Activated naive CD4-positive, alpha-beta T cell treated with Interleukin-2 at 50 U/mL for 16 hours (primary cell): ENCODE measurements at places on chromosomes 13 and 19.

DNA sequence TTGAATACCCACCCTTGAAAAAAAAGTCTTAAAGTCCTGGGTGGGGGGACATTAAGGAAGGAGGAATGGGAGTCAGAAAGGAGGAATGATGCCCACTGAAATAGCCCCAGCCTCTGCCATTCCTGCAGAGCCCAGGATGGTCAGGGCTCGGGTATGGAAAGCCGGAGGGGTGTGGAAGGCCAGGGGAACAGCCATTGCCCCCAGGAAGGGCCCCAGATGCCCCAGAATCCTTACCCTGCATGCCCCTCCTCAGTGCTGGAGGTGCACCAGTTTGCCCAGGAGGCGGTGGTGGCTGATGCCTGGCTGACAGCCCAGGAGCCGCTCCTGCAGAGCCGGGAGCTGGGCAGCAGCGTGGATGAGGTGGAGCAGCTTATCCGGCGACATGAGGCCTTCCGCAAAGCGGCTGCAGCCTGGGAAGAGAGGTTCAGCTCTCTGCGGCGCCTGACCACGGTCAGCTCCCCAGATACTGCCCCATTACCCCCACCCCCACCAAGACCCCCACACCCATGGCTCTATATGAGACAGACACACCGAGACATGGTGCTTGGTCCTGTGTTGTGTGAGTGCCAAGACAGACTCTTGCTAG lies 10.7 kb upstream of the SHKBP1 start:
- no peak for DNase-seq

- DNase-seq: no peak
Observed at GRCh38 chr19:7292950-7293761, 1.1 kb downstream of the INSR start.

- no peak for DNase-seq
Observed at GRCh38 chr13:52651897-52652195, 790 bp upstream of the SUGT1 start.

DNA sequence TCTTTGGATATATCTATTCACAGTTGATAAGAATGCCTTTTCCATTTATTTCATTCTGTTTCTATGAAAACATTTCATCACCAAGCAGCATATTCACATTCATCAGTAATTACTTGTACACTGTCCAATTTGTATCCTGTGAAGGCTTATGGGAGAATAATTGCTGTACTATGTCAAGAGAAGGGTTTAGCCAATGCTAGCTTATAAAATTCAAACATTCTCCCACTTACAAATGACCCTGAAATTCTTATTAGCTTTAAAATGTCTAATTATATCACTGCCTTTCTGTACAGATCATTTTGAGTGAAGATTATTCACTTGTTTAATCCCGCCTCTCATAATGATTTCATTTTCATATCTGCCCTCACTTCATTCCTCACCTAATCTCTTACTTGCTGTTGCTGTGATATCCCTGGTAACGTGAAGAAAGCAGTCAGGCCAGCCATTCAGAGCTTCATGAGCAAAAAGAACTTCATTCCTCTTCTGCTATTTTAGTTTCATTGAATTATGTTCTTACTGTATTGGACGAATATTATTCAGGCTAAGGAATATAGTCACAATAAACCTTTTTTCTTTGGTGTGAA lies 778.7 kb downstream of the OLFM4 start:
- no peak for DNase-seq

DNA sequence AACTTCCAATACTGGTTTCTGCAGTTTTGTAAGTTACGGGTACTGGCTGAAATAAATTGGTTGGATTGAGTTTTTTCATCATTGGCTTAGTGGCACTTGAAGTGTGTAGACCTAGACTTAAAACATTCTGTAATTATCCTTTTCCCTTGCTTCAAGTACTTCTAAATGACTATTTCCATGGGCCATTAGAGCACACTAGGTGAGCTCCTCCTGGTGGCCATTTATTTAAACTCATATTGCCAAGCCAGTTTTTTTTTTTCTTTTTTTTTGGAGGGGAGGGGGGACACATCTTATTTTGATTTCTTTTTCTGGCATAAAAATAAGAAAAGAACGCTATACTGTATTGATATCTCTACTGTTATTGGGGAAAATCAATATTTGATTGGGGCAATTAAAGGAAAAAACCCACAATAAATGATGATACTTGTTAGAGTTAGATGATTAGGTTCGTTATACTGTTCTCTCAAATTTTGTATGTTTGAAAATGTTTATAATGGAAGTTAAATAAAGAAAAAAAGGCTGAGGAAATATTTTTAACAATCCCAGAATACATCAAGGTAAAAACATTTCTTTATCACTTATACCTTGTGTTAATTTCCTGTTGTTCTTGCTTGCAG lies 82.9 kb downstream of the PDS5B start:
- no peak for DNase-seq

- DNase-seq: no peak
Observed at GRCh38 chr13:24662195-24663088, 17.8 kb upstream of the ATP12A start.

GRCh38 chr13:112012705-112013085 lies 54.3 kb upstream of the SOX1 start:
- DNase-seq: no peak

- DNase-seq: no peak
Observed at GRCh38 chr13:28268800-28269223, 130.5 kb downstream of the PAN3 start.

DNA sequence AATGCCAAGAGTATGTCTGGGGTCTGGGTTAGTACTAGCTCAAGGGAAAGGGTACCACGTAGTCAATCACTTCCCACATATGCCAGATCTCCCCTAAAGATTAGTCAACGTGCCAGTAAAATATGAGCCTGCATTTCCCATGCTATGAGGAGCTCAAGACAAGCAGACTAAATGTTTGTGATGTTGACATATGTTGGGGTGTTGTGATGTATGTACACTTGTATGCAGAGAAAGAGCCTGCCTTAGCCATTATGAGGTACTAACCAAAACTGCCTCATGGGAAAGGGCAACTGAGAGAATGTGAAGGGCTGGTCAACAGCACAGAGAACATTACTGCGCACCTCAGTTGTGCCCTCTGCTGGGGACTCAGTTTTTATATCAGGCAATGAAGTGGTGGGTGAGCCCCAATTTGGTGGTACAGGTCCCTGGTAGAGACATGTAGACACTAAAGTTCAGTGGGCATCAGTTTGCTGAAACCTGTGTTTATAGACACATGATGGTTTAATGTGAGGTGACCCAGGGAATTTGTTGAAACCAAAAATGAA lies 287.0 kb downstream of the DCT start:
- DNase-seq: no peak

DNA sequence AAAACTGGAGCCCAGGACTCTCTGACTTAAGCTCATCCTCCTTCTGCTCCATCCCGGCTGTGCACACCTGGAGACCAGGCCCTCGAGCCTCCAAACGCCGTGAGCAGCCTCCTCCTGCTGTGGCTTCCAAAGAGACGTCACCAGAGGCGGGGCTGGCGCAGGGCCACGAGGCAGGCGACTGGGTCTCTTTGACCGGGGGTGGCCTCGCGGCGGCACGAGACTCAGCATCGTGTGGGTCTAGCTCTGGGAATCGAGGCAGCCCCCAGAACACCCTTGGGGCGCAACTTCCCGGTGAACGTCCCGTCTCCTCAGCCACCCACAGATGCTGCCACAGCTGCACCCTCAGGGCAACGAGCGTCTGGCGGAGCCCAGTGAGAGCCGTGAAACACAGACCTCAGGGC lies 22.8 kb downstream of the RASA3 start:
- DNase-seq: peak; percentile 56

DNA sequence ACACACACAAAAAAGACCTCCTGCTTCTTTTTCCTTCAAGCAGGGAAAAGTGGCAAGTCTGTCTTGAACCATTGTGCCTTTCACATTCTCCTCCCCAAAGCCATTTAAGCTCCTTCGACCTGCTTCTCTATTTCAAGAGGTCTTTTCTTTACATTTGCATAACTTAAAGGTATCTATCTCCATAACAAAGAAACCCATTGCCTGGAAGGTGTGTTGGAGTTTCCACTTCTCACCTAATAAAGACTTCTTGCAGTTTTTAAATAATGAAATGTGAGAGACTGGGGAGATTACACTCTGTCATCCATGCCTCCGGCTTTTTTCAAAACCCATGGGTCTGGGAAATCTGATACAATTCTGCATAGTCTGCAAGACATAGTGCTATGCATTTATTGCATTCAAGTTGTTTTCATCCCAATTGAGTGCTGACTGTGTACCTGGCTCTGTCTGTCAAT lies 41.8 kb upstream of the NBEA start:
- DNase-seq: no peak

GRCh38 chr19:33604651-33605050 lies 17.1 kb upstream of the CHST8 start:
- DNase-seq: no peak

- DNase-seq: no peak
Observed at GRCh38 chr13:94153586-94153985, 325.9 kb downstream of the DCT start.

DNA sequence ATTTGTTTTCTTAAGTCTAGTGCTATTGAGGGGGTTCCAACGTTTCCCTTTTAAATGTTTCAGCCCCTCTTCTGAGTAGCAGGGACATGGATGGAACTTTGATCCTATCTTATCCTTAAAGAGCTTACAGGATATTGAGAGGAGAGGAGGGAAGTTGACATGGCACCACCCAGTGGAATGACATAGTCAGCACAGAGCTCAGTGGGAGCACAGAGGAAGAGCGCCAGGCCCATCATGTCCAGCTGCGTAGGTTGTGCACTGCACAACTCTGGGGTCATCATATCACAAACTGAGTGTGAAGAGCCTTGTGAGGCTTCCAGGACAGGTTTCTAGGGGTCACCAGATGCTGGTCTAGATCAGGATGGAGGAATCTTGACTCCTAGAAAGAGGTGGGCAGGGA lies 4.6 kb upstream of the CDC42EP5 start:
- no peak for DNase-seq

DNA sequence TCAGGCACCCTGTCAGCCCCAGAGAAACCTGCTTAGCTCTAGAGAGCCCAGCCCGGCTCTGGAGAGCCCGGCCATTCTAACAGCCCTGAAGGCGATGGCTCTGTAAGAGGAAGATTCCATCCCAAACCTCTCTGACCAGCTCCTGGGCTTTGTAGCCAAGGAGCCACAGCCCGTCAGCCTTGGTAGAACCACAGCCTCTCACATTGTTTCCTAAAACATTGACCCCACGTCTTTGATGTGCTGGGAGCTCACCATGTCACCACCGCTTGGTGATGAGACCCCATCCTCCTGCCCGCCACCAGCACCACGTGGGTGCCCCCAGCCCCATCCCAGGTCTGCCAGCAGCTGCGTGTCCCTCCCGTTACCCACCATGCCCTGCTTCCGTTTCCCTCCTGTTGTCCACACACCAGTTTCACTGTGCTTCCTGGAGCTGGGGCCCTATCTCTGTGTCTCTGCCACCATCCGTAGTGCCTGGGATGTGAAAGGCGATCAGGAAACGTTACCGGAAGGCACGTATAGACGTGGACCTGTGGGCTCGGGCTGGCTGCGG lies 94.2 kb upstream of the MCF2L start:
- DNase-seq: no peak

DNA sequence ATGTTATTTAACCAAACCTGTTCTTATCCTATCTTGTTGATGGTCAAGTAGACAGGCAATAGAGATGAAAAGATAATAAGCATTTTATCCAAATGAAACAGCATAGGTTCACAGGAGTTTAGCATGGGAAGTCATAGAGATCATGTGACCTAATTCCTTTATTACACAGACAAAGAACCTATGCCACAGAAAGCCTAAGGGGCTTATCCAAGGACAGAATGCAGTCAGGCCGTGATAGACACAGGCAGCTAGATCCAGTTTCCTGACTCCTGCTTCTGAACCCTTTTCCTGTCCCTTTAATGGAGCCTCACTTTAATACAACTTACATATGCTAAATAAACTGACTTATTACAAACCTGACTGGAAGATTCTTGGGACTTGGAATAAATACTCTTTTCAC lies 532.1 kb downstream of the IRS2 start:
- no peak for DNase-seq

- DNase-seq: no peak
Observed at GRCh38 chr13:26095338-26095737, 43.5 kb upstream of the SHISA2 start.

DNA sequence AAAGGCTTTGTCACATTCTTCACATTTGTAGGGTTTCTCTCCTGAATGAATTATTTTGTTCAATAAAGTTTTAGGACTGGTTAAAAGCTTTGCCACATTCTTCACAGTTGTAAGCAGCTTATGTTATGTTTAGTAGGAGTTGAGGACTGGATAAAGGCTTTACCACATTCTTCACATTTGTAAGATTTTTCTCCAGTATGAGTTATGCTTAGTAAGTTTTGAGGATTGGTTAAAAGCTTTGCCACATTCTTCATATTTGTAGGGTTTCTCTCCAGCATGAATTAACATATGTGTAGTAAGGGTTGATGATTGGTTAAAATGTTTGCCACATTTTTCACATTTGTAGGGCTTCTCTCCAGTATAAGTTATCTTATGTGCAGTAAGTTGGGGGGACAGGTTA lies 79.9 kb downstream of the ZNF431 start:
- no peak for DNase-seq

DNA sequence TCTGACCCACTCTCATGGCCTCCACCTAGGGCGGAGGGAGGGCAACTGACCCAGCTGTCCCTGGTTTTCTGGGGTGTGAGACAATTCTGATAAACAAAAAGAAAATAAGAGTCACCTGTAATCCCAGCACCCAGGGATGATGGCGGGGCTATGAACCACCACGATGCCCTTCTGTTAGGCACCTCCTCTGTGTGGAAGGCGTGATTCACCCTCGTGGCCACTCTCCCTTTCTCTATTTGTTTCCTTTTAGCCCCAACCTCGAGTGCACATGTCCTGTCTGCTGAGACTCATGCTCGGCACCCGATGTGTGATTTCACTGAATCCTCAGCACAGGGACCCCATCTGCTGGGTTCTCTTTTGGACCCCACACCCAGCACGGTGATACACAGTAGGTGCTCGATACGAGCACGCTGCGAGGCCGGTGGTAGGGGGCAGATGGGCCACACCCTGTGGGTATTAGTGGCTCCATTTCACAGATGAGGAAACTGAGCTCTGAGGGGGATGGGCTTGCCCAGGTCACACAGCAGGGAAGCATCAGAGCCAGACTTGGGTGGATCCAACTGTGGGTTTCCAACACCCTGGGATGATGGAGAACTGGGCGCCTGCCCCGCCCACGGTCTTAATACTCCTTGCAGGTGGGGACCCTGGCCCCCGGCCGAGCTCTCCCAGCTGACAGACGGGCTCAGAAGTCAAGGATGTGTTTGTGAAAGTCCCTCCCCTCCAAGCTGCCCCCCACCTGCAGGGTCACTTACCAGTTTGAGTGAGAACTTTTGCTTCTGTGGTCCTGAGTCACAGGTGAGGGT lies 24.9 kb downstream of the VRK3 start:
- DNase-seq: no peak
